Stimulated activated memory B cell treated with anti-CD40 and anti-IgM and Interleukin-4, amounts not matched to agents 10 μg/mL and 1 μg/mL and 100 μg/mL, for 72 hours (primary cell): ENCODE measurements at places on chromosomes 3 and 15.

DNA sequence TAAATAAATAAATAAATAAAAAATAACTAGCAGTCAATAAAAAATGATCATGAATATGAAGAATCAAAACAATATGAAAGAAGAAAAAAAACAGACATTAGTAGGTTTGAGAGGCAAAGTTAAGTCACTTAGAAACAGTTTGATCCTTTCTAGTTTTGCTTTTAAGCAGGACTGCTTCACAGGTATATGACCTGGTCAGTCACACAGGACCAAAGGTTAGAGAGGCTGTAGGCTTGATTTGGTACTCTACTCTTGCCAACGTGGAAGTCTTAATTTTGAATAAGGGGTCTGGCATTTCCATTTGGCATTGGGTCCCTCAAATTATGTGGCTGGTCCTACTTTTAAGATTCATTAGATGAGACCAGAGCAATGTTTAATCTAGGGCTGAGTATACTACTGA is 441.7 kb upstream of the NECTIN3 start:
- ATAC-seq: no peak

GRCh38 chr3:166527325-166527724 is 690.1 kb upstream of the BCHE start:
- no peak for ATAC-seq

DNA sequence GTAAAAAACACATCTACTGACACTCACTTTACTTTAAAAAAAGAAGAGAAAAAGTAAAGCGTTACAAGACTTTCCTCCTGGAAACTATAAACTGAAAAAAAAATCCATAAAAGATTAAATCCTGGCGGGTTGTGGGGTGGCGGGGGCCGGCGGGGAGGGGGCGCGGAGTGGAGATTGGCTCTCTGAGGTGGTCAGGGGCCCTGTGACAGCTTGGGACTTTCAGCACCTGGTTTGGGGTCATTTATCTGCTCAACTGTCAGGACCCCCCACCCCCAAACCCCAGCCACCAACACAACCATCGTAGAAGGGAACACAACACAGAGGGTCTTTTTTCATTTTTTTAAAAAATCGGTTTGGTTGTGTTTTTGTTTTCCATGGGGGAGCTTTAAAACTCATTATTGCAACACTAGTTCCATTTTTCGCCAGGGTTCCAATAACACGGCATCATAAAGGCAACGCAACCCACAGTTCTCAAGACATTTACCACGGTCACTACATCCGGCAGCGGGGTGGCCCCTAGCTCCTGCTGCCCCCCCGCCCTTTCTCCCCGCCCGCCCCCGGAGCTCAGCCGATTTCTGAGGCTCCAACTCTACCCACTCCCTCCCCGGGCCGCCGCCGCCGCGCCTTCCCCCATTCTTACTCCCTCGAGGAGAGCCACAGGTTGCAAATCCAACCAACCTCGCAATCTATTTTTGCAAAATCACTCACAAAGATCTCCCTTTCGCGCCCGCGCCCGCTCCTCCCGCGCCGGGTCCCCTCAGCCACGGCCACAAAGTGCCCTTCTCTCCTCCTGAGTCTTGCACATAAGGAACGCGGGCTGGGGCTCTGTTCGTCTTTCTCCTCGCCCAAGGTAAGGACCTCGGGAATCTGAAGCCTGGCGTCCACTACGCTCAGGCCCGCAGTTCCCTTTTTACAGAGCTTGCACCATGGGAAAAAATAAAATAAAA is 1.8 kb downstream of the BCL6 start:
- no peak for ATAC-seq

DNA sequence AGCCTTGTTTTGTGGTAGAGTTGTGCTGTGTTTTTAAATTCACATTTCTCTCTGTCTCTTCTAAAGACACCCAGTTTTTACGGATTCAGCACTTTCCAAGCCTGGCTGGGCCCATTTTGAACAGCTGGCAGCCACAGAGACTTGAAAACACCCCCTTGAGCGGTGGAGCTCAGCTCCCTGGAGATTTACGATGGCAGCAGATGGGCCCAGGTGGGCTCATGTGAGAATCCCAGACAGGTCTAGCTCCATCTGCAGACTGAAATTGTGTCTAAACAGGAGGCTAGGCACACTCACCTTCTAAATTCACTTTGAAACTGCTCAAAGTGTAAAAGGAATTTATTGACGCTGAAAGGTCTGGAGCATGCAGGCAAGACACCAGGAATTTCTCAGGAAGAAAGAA is 232.0 kb upstream of the HES1 start:
- no peak for ATAC-seq

- ATAC-seq: no peak
Observed at GRCh38 chr3:157354722-157355121, 81.9 kb upstream of the PTX3 start.

- no peak for ATAC-seq
Observed at GRCh38 chr3:126554560-126555525, 3.9 kb downstream of the C3orf22 start.

GRCh38 chr3:49882166-49882565 is 12.5 kb upstream of the CAMKV start:
- ATAC-seq: no peak

DNA sequence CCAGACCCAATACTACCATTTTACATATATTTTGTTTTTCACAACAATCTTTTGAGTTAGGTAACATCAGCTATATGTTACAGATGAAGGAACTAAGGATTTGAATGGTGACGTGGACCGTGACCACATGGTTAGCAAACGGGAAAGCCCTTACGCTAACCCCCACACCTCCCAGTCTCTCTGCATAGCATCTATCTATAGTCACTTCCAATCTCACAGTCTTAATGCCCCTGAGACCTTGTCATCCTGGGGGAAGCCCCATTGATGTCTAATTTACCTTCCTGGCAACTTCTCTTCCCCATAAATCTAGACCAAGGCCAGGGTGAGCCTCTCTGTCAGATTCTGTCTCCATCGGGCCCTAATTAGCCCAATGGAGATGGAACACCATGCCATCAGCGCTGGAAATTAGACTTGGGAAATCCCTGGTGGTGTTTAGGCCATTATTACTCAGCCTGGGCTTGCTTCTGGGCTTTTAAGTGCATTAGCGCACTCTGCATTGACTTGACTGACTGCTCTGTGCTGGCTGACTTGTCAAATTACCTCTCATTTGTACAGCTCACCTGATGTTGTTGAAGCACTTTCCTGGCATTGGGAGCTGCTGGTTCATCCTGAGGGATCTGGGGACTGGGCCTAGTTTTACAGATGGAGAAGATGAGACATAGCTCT is 34.0 kb upstream of the SH3GL3 start:
- ATAC-seq: peak; percentile 43

DNA sequence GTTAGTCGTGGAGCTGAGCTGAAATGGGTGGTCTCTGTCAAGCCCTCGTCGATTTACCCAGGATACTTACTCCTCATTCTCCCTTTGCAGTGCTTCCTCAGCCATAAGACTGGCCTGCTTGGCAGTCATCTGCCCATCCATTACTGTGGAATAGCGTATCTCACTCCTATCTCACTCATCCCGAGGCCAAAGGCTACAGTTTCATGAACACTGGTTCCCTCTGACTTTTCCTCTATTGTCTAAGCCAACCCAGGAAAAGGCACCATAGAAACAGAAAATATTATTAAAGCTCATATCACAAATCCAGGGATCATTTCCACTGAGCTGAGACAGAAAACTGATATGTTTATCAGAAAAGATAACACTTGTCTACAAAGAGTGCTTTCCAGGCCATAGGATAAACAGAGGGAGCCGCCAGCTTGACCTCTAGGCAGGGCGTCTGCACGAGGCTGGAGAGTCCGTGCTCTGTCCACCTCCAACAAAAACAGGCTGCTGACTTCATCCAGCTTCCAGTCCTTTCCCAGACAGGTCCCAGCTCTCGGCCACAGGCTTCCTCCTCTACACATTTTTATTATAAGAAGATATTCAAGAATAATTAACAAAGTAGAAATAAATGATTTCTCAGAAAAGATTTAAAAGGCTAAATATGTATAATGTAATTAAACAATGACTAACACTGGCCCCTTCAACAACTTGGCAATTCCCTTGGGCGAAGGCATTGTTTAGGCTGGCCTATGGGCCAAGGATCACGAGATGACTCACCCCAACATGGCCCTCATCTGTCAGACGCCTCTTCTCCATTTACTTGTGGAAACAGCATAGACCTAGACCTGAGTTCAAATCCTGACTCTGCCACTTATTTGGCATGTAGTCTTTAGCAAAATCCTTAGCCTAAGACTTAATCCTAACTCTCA is 27.4 kb upstream of the BOC start:
- ATAC-seq: no peak

GRCh38 chr3:49529567-49529966 is 24.7 kb upstream of the BSN start:
- ATAC-seq: peak; percentile 45
